ENCODE measurements at places on chromosomes 2 and 18.
A peak's percentile ranks its signal among the peaks of the same experiment; 100 is the strongest.

DNA sequence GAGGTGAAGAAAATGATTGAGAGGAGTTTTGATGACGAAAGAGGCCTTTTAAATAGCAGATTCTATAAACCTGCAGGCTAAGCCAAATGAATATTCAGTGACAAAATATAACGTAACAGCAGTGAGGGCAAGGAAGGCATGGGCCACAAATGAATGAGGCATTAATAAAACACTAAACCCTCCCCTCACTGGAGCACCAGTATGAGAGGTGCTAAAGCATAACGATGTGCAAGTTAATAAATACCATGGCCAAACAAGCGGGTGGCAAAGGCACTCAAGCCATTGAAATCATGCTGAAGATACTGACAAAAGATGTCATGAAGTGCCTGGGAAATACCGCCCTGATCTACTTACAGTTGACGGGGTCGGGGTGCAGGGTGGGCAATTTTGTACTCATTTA lies 30.2 kb upstream of the LONRF2 start:
- DNase-seq: no peak

- DNase-seq: peak; percentile 35
Measured at GRCh38 chr2:67694445-67694844, 297.3 kb downstream of the ETAA1 start.

- DNase-seq: no peak
Measured at GRCh38 chr18:10205151-10205550, 249.3 kb upstream of the APCDD1 start.

GRCh38 chr2:105541189-105542050 lies 142.6 kb upstream of the FHL2 start:
- no peak for DNase-seq

GRCh38 chr2:2269989-2270562 lies 61.0 kb downstream of the MYT1L start:
- no peak for DNase-seq

Data from right lobe of liver (tissue), 6 donors.